ENCODE measurements at places on chromosomes 2 and 18. TPM values are rescaled to one million over a fixed set of nuclear protein-coding genes. Genes with fewer than 3 reads are reported as not detected.

- H3K36me3 ChIP-seq, result no peaks in the 10 kb centered on the region
- H3K4me3 ChIP-seq, result no peak overlapping the region
- DNase-seq, result no peak
- no peaks in the 10 kb centered on the region for H3K27me3 ChIP-seq
Observed at GRCh38 chr2:57902578-57902977, 144.0 kb upstream of the VRK2 start.

DNA sequence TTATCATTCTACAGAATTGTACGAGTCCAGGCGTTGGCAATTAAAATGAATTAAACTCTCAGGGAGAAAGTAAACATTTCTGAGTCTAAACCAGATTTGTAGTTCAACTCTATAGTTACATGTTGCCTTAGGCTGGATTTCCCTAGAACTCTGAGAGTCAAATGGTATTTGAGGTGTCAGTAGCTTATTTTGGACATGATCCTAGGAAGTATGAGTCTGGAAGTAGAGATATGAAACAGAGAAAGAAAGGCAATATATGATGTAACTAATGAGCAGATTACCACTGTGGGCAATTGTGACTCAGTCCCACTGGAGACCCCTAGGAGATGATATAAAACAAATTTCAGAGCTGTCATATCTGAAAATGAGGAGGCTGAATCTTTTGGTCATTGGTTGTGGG lies 199.1 kb upstream of the UBE2E3 start:
- peaks cover under 1% of the 10 kb centered on the region for H3K36me3 ChIP-seq
- peaks cover 6% of the 10 kb centered on the region for H3K4me1 ChIP-seq
- DNase-seq, result peak; percentile 20
- H3K4me3 ChIP-seq, result no peak overlapping the region

- no peaks in the 10 kb centered on the region for H3K27me3 ChIP-seq
- DNase-seq, result no peak
- no peak overlapping the region for H3K4me3 ChIP-seq
- H3K4me1 ChIP-seq, result no peaks in the 10 kb centered on the region
Observed at GRCh38 chr2:240632306-240632721, 7.0 kb downstream of the GPR35 start.

DNA sequence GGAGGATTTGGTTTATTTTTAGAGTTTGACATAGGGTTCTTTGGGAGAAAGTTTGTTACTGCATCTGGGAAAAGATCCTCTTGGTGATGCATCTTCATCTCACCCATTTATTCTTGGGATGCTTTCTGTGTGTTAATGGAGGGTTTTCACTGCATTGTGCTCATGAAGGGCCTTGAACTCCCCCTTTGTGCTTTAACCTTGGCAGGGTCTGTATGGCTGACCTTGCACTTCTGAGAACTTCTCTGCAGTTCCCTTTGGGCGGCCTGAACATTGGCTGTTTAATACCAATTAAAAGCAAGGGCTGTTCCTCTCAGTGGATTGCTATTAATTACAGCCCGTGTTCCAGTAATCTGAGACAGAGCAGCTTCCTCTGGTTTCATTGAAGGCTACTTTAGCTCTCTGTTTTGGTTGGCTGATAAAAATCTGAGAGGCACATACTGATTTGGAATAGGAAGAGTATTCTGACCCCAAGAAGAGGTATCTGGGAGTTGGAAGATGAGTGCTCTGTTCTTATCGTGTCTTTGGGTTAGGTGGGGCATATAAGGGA lies 37.5 kb downstream of the FMNL2 start:
- H3K36me3 ChIP-seq, result no peaks in the 10 kb centered on the region
- H3K27me3 ChIP-seq, result no peaks in the 10 kb centered on the region
- H3K27ac ChIP-seq, result no peak overlapping the region
- H3K4me3 ChIP-seq, result no peak overlapping the region
- peaks cover 29% of the 10 kb centered on the region for H3K4me1 ChIP-seq
- no peak for DNase-seq

- H3K36me3 ChIP-seq, result peaks cover 21% of the 10 kb centered on the region
- H3K27ac ChIP-seq, result no peak overlapping the region
- H3K27me3 ChIP-seq, result no peaks in the 10 kb centered on the region
Observed at GRCh38 chr2:169590804-169591203, 6.7 kb downstream of the PPIG start.

GRCh38 chr2:21912405-21912804 lies 788.6 kb downstream of the TDRD15 start:
- no peaks in the 10 kb centered on the region for H3K4me1 ChIP-seq
- H3K4me3 ChIP-seq, result no peak overlapping the region
- H3K36me3 ChIP-seq, result no peaks in the 10 kb centered on the region
- no peak overlapping the region for H3K27ac ChIP-seq
- DNase-seq, result no peak
- H3K27me3 ChIP-seq, result no peaks in the 10 kb centered on the region

- DNase-seq, result no peak
- no peaks in the 10 kb centered on the region for H3K27me3 ChIP-seq
- peaks cover 26% of the 10 kb centered on the region for H3K36me3 ChIP-seq
- H3K4me1 ChIP-seq, result peaks cover 6% of the 10 kb centered on the region
Observed at GRCh38 chr2:19937004-19937403, 35.2 kb upstream of the TTC32 start.

GRCh38 chr18:7567474-7568425 lies 634 bp downstream of the PTPRM start:
- H3K27me3 ChIP-seq, result no peaks in the 10 kb centered on the region
- peaks cover 37% of the 10 kb centered on the region for H3K4me1 ChIP-seq
- H3K4me3 ChIP-seq, result peak overlapping the region; percentile 81
- peak; percentile 53 for DNase-seq

DNA sequence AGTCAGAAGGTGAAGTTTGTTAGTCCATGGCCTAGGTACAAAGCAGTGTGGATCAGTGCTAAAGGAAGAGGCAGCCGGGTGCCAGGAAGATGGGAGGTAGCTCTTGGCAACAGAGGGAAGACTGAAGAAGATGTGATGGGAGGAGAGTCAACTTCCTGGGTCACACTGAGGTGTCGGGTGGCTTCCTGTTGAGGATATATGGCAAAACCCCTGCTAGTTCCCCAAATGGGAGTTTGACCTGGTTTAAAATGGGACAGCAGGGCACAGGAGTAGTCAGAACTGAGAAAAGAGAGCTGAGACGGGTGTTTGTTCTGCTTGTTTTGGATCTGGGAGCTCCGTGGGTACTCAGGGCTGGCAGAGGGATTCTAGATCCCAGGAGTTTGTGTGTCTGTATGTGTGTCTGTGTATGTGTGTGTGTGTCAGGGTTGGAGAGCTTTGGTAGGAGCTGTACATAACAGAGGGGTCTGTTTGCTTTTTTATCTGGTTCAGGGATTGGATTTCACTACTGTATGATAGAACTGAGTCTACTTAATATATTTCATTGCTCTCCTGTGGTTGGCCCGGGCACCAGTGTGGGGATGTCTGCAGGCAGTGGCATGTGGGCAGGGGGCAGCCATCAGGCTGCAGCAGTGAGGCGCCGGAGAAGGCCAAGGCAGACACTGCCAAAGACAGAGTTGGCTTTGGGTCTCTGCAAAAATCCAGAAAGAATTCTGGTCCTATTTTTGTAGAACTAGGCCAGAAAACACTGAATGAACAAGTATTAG lies 17.1 kb downstream of the MXD1 start:
- H3K27ac ChIP-seq, result peak overlapping the region; percentile 53
- DNase-seq, result no peak
- peaks cover 62% of the 10 kb centered on the region for H3K36me3 ChIP-seq
- H3K4me3 ChIP-seq, result no peak overlapping the region

- no peak for DNase-seq
- peaks cover 8% of the 10 kb centered on the region for H3K27me3 ChIP-seq
- no peak overlapping the region for H3K4me3 ChIP-seq
- H3K36me3 ChIP-seq, result no peaks in the 10 kb centered on the region
Observed at GRCh38 chr18:5510135-5510846, 33.5 kb downstream of the EPB41L3 start.

- H3K4me1 ChIP-seq, result no peaks in the 10 kb centered on the region
- H3K4me3 ChIP-seq, result no peak overlapping the region
- no peaks in the 10 kb centered on the region for H3K36me3 ChIP-seq
Observed at GRCh38 chr18:5214583-5215351, 17.7 kb upstream of the AKAIN1 start.

DNA sequence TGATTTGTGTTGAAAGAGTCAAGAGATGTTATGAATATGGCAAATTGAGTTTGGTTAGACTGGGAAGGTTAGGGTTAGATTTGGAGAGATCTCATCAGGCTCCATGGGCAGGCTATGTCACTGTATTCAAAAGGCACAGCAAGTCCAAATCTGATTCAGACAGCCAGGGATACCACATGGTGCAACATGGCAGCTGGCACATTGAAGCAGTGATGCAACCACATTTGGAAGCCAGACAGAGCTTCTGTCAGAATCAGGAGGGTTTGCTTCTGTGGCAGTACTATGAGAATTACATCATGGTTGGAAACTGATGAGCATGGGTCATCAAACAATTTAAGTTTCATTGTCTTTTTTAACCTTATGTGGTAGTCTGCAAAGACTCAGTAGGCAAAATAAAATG lies 772.2 kb downstream of the SUCLG1 start:
- H3K4me3 ChIP-seq, result no peak overlapping the region
- no peaks in the 10 kb centered on the region for H3K27me3 ChIP-seq
- DNase-seq, result peak; percentile 77
- peak overlapping the region; percentile 32 for H3K27ac ChIP-seq

GRCh38 chr2:18560797-18561085 lies 288 bp upstream of the RDH14 start:
- peak overlapping the region; percentile 91 for H3K4me3 ChIP-seq
- peaks cover 6% of the 10 kb centered on the region for H3K36me3 ChIP-seq
- no peak for DNase-seq
- peaks cover 16% of the 10 kb centered on the region for H3K4me1 ChIP-seq
- H3K27ac ChIP-seq, result peak overlapping the region; percentile 94
- H3K27me3 ChIP-seq, result no peaks in the 10 kb centered on the region

DNA sequence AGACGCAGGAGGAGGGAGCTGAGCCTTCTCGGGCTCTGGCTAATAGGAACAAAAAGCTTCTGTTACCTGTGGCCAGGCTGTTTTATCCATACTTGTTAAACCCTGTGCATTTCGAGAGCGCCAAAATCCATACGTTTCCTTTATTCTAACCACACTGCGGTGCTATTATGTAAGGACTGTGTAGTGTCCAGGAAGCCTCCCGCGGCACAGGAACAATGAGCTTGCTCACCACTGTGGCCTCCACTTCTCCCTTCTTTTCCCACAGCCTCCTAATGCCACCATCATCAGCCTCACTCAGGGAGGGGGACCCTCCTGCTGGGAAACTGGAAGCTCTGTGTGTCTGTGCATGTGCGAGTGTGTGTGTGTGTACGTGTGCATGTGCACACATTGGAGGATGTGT lies 268.5 kb downstream of the HAUS1 start:
- no peak for DNase-seq
- no peak overlapping the region for H3K4me3 ChIP-seq
- H3K27me3 ChIP-seq, result no peaks in the 10 kb centered on the region

DNA sequence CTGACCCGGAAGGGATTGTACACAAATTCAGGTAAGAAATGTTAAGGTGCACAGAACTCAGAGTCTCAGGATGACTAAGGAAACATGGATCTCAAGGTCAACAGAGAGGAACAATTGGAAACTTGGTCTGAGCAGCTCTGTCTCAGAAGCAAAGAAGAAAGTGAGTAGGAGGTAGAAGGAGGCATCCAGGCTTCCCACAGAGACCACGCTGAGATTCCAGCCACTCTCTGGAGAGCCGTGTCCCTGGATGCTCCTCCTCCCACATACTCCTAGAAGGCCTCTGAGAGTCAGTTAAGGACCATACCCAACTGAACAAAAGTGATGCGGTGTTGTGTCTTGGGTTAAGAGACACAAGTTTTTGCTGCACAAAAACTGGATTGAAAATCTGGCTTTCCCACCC lies 8.6 kb upstream of the PLB1 start:
- H3K36me3 ChIP-seq, result no peaks in the 10 kb centered on the region
- no peak overlapping the region for H3K4me3 ChIP-seq
- H3K27me3 ChIP-seq, result no peaks in the 10 kb centered on the region

DNA sequence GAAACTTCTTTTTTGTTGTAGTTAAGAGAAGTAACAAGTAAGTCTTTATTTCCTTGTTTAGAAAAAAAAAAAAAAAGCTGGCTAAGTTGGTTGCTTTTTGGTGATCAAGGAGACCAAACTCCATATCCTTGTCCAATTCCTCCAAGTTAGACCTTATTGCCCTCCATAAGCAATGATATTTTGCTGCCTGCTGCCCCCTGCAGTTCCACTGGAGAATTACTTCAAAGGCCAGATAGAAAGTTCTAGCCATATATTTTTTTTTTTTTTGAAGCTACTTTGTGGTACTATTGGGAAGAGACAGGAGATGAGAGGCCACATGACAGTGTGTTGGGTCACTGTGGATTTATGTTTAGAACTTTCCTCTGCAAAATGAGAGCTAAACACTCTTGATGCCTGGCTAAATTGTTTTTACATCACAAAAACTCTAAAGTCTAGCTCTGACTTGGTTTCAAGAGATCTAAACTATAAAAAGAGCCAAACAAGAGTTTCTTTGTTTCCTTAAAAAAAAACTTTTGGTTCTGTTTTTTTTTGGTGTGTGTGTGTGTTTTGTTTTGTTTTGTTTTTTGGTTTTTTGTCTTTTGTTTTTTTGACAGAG lies 80.7 kb upstream of the RASGRP3 start:
- no peaks in the 10 kb centered on the region for H3K4me1 ChIP-seq
- peak; percentile 72 for DNase-seq
- H3K36me3 ChIP-seq, result peaks cover 43% of the 10 kb centered on the region
- no peak overlapping the region for H3K4me3 ChIP-seq
- H3K27ac ChIP-seq, result no peak overlapping the region
- no peaks in the 10 kb centered on the region for H3K27me3 ChIP-seq

DNA sequence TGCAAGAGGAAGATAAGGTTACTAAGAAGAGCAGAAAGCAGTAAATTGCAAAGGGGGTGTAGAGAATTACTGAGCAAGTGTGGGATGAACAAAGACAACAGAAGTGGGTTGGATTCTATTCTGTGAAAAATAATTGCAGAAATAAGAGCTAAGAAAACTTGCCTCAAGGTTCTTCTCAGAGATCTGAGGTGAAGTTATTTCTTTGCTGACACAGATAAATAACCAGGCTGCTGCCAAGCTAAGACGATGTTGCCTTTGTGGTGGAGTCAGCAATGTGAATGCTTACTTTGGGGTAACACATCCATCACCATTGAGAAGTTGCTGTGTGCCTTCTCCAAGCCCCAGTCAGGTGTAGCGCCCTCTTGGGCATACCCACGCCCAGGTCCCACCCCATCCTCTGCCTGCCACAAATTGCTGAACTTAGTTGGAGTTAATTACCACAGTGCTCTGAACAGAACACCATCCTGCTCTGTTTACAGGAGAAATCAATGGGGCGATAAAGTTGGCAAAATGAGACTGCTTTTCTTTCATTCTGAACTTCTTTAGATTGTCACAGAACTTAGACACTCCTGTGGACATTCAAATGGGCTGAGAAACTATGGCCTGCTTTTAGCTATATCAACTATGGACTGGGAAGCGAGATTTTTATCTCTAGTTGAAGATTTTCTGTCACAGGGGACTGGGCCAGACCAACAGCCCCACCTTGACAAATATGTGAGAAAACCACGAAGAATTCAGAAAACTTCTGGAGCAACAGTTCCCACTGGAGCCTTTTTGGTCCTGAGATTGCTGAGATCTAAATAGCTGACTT lies 283.6 kb downstream of the TMX3 start:
- H3K4me3 ChIP-seq, result no peak overlapping the region
- no peaks in the 10 kb centered on the region for H3K36me3 ChIP-seq

GRCh38 chr18:79396431-79397246 lies 909 bp downstream of the NFATC1 start:
- H3K36me3 ChIP-seq, result no peaks in the 10 kb centered on the region
- H3K27ac ChIP-seq, result no peak overlapping the region
- H3K4me1 ChIP-seq, result no peaks in the 10 kb centered on the region
- no peaks in the 10 kb centered on the region for H3K27me3 ChIP-seq
- peak; percentile 45 for DNase-seq

Gene TUBA3E
- total RNA-seq, result not detected

Gene VSNL1
- total RNA-seq, result 1.3 TPM

Gene CRYBA2
- total RNA-seq, result not detected

Gene ASPRV1
- total RNA-seq, result 0.23 TPM

Gene ZAP70
- not detected for total RNA-seq

Gene TPO
- not detected for total RNA-seq

Gene SLC8A1
- total RNA-seq, result 1.7 TPM

Gene AMER3
- total RNA-seq, result not detected

Data from MCF 10A (cell line).